Stimulated activated CD4-positive, alpha-beta T cell treated with anti-CD3 and anti-CD28 coated beads, Interleukin-4, amount 100 ng/mL, for 48 hours (primary cell): ENCODE measurements at places on chromosomes 5 and 9.

DNA sequence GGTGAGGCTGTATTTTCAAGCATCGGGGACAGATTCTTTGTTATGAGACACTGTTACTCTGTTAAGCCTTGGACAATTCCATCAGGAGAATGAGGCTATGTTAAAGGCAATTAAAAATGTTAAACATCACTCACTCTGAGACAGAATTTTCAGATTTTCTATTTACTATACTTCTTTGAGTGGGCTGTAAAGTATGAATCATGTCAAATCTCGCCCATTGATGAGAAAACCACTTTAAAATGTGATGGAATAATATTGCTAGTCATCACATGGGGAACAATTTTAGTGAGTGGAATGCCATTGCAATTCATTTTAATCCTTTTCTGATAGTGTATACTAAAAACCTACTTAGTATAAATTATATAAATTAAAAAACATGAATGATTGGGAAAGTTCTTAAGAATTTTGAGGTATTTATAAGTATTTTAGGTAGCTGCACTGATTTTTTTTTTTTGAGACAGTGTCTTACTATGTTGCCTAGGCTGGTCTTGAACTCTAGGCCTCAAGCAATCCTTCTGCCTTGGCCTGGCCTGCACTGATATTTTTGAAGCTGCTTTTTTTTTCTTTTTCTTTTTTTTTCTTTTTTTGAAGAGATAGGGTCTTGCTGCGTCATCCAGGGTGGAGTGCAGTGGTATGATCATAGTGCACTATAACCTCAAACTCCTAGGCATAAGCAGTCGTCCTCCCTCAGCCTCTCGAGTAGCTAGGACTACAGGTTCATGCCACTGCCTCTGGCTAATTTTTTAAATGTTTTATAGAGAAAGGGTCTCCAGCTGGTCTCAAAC, 73.2 kb downstream of the KIAA1958 start:
- DNase-seq, result no peak

- peak; percentile 7 for DNase-seq
Observed at GRCh38 chr9:134689321-134690181, 47.9 kb downstream of the COL5A1 start.

GRCh38 chr5:126015235-126016181, 407.7 kb upstream of the GRAMD2B start:
- no peak for DNase-seq

DNA sequence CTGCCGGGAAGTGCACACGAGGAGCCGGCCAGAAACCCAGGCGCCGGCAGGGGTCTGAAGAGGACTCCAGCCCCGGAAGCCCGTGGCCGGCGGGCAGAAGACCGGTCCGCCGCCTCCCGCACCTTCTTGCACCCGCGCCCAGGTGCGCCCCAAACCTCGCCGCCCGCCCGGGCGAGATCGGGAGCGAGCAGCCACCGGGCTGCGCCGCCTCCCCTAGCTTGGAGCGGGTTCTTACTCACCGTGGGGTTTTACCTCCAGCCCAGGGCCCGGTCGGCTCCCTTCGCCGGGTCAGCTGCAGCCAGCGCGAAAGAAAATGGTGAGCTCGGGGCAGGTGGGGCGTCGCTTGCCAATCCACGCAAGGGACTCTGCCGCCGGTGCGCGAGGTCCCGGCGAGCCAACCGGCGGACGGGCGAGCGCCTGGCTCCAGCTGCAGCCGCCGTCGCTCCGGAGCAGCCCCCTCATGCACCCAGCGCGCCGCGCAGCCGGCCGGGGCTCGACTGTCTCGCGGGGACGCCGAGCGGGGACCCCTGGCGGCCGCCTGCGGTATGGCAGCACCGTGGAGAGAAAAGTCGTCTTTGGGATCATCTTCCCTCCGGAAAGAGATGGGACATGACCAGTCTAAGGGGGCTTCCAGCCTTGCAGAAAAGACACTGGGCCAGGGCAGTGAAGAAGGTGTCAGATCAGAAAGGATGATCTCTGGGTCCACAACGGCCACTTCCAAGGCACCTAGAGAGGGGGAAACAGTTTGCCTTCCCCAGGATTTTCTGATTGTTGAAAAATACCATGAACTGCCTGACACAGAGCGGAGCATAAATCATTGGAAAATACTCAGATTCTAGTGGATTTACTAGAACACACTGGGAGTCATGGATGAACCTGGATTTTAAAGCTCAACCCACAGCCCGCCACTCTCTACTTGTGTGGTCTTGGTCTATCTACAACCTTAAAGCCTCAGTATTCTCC, at the start of gene MOB3B:
TSS of gene MOB3B (minus strand) at position 499 of the 963 bp plus-strand sequence. CDS start 74,264 bp downstream, outside the sequence.
- DNase-seq, result peak; percentile 66

DNA sequence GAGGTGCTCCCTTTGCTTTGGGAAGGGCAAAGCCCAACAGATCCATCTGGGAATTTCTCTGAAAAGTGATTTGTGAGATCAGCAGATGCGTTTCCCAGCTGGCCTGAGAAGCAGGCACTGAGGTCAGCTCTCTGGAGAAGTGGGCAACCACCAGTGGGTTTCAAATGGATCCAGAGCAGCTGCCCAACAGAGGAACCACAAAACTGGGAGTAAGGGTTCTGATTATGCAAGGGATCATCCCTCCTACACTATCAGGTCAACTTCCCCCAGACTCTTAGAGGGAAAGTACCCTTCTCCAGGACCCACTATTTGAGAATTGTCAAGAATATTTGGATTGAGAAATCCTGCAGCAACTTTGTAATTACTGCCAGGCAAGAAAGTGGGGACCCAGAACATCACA, 21.7 kb downstream of the CCL28 start:
- DNase-seq, result no peak

- DNase-seq, result no peak
Observed at GRCh38 chr9:4620881-4621555, 41.1 kb upstream of the PLPP6 start.

DNA sequence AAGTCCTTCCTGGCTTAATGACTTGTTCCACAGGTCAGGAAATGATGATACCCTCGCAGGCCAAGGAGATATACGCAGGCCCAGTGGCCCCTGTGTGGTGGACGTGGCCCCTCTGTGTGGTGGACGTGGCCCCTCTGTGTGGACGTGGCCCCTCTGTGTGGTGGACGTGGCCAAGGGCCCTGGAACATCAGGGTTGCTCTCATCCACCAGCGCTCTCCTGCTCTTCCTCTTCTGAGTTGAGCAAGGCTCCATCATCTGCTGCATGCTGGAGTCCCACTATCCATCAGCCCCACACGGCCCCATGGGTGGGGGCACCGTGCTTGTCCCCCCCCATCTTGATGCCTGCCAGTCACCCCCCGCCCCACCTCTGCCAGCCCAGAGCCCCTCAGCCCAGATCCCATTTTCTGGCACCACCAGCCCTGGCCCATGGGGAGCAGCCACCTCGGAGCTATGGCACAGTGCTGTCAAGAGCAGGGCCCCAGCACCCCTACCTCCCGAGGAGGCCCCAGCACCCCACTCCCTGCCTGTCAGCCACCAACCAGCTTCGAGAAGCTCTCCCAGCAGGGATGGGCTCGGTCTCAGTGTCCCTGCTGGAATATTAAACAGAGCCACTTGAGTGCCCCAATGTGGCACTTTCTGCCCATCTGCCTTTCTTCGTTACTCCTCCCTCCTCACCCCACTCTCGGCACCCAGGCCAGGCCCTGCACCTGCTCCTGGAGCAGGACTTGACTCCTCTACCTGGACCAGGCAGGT, 8.1 kb downstream of the LRRC14B start:
- DNase-seq, result no peak

DNA sequence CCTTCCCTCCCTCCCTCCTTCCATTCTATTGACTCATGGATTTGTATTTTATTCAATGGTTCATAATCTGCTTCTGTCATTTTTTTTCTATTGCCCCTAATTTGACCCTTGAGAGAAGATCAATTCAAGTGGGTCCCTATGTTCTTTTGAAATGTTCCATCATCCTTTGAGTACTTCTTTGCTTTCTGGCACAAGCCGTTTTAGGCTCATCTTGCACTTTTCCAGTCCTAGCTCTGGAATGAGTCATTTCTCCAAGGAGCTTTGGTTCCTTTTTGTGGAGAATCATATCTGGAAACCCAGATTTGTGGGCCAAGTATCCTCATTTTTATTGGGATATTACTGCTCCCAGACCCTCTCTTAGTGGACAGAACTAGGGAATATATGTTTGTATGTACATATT, 126.8 kb upstream of the PTPN3 start:
- no peak for DNase-seq

DNA sequence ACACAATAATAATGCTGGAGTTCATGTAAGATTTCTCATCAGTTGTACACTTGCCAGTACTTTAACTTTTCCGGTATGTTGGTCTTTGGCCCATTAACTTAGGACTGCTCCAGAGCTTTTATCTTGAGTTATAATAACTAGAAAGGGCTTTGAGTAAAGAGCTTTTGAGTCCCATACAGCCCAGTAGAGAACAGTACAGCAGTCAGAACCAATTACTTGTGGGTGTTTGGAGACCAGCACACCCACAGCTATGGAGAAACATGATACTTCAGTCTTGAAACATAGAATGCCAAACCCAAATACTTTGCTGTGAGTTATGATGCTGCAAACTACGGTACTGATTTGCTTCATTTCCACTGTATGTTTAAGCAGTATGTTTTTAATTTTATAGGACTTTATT, 374.3 kb downstream of the CCDC171 start:
- no peak for DNase-seq

- DNase-seq, result no peak
Observed at GRCh38 chr5:16666130-16666882, 49.5 kb upstream of the RETREG1 start.
